Stimulated activated CD8-positive, alpha-beta memory T cell treated with anti-CD3 and anti-CD28 coated beads, Interleukin-12 subunit alpha, Interleukin-12 subunit beta, amount 100 ng/mL, for 4 hours (primary cell): ENCODE measurements at places on chromosomes 5 and 9.

- no peak for DNase-seq
Observed at GRCh38 chr9:106677830-106678229, 185.1 kb upstream of the ZNF462 start.

DNA sequence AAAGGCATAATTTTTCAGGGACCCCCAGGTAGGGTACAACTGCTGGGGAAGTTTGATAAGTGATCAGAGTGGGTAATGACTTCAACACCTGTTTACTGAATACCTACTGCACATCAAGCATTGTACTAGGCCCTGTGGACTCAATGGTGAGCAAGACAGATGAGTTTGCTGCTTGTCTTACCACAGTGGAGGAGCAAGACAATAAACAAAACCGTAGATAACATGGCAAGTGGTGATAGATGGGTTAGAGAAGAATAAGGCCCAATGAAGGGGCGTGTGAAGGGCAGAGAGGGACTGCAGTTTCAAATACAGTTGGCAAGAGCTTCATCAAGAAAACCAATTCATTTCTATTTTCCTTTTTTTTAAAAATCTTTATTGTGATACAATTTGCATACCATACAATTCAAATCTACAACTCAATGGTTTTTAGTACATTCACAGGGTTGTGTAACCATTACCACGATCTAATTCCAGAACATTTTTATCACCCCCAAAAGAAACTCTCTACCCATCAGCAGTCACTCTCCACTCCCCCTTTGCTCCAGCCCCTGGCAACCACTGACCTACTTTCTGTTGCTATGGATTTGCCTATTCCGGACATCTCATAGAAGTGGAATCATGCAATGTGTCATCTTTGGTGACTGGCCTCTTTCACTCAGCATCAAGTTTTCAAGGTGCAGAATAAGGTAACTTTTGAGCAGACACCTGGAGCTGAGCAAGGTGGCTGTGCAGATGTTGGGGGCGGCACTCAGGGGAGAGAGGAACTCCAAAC lies 31.9 kb upstream of the HAND1 start:
- no peak for DNase-seq

DNA sequence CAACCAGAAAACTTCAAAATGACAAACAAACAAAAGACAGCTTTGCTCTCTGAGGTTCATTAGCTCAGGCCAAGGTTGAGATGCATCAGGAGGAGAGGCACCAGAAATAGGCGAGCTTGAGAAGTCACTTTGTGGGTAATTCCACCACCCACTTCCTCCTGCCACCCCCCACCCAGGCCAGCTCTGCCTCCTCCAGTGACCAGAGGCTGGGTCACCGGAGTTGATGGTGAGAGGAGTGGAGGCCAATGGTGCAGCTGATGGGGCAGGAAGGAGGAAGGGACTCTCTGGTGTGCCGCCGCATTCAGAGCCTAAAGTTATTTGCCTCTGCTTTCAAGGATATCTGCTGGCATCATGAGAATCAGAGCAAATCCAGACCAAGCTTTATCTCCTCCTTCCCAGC lies 73.8 kb upstream of the ASTN2 start:
- DNase-seq: no peak

GRCh38 chr5:125012727-125013451 lies 266.4 kb upstream of the ZNF608 start:
- DNase-seq: no peak

DNA sequence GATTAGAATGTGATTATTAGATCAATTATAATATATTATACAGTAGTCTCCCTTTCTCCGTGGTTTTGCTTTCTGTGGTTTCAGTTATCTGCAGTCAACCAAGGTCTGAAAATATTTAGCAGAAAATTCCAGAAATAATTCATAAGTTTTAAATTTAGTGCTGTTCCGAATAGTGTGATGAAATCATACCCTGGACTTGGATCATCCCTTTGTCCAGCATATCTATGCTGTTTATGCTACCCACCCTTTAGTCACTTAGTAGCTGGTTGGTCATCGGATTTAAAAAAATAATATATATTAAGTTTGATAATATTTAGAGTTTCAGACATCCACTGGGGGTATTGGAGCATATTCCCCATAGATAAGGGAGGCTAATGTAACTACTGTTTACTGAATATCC lies 19.6 kb downstream of the RMI1 start:
- no peak for DNase-seq

DNA sequence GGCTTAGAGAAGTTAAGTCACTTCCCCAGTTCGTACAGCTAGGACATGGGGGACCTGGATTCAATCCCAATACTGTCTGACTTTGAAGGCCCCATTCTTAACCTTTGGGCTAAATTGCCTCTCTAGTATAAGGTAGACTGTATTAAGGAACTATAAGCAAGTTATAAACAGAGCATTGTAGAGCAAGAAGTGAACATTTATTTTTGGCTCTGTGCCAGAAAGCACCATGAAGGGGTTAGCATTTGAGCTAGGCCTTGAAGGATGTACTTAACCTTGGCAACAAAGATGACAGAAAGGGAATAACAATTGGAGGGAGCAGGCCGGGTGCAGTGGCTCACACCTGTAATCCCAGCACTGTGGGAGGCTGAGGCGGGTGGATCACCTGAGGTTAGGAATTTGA lies 32.8 kb downstream of the GALNT10 start:
- no peak for DNase-seq

GRCh38 chr9:127833555-127833954 lies 20.9 kb downstream of the ENG start:
- DNase-seq: no peak

DNA sequence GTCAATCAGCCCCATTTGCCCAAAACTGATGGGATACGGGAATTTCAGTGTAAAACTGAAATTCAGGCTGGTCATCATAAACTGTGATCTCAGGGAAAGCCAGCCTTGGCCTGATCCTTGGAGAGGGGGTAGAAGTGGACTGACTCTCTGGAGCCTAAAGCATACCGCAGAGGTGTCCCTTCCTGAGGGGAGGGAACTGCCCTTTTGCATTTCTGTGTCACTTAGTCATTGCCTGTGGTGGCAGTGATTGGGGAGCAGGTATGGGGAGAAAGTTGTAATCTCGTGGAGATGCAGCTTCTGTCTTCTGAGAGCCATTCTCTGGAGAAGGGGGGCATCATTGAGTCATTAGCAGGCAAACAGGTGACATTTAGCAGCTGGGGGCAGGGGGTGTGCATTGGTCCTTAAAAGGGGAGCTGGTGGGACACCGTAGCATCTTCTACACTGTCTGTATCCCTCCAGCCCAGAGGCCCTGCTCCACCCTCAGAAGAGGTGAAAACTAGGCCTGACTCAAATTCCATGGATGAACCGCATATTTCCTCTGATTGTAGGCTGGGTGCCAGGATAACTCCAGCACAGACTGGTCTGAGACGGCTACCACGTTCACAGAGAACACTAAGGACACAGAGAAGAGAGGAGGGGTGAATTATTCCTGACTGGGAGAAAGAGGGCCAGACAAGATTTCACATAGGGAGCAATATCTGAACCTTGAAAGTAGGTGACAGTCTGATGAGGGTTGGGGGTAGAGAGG lies 143.3 kb downstream of the SEC61B start:
- no peak for DNase-seq

DNA sequence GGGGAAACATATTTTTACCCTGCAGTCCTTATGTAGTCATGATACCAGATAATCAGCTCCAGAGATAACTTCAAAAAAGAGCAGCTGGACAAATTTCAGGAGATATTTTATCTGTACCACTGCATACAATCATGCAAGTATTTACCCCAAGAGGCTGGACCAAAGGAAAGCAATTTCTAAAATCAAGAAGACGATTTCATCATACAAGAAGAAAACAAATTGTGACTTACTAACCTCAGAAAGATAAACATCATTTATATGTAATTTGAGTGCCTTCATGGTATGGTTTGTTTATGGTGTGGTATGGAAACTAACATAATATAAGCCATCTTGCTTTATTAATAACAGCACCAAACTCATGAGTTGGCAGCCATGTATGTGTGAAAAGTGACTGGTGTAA lies 603.6 kb downstream of the PSAT1 start:
- DNase-seq: no peak

- DNase-seq: no peak
Observed at GRCh38 chr9:994005-994404, 17.6 kb downstream of the DMRT3 start.

GRCh38 chr9:70076678-70077077 lies 33.0 kb downstream of the MAMDC2 start:
- no peak for DNase-seq

GRCh38 chr5:149656576-149657182 lies 73.4 kb upstream of the PPARGC1B start:
- no peak for DNase-seq

- DNase-seq: no peak
Observed at GRCh38 chr9:114099669-114100270, 678 bp upstream of the KIF12 start.

DNA sequence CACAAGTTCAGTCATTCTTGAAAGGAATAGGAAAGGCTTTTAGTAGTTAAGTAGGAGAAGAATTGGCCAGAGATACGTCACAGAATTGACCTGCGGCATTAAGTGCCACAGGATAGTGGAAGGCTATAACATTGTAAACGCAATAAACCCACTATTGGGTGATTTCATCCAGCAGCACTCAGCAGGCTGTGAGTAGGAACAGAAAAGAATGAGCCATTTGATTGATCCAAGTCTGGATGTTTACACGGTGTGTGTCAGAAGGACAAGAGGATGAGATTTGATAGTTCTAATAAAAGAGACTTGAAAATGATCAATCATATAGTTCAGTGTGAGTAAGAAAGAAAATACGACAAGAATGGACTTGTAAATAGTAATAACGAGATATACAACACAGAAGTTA lies 110.0 kb upstream of the MTAP start:
- DNase-seq: no peak

DNA sequence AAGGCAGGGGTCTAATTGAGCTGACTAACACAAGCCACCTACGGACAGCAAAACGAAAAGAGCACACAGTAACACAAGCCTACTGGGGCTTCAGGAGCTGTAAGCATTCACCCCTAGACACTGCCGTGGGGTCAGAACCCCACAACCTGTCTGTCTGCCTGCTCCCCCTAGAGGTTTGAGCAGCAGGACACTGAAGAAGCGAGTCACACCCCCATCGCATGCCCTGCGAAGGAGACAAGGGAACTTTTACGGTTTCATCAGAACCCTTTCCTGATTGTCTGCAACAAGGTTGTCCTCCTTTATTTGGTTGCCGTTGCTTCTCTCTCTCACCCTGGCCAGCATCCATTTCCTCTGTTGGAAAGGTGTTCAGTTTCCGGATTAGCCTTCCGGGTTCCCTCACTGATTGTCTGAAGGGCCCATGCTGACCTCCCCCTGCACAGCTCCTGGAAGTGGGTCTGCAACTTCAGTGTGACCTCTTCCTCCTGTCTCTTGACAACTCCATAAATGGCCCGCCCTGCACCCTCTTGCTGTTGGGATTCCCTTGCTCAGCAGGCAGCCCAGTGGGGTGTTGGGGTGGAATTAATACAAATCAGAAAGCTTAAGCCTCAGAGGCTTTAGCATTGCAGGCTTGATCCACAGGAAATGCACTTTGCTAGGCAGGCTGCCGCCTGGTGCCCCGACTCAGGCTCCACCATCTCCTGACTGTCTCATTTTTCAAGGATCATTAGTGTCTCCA lies 258.9 kb upstream of the TLE4 start:
- no peak for DNase-seq
